ENCODE measurements at places on chromosomes 3 and 15.

DNA sequence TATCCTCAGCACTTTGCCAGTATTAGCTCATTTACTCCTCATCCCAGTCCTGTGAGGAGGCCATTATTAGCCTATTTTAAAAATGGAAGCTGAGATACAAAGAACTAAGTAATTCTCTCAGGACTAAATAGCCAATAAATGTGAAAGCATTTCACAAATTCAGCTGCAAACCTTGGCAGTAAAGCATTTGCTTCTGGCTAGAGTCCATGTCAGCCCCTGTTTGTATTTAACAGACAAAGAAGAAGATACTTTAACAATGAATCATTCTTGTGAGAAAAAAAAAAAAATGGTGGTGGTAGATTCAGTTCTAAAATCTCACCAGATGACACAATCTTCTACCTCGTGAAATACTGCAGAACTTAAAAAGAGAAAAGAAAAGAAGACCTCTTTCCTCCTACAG is 85.0 kb upstream of the CNTN6 start:
- DNase-seq, result no peak

- no peak for DNase-seq
Observed at GRCh38 chr3:143875546-143875945, 27.3 kb upstream of the SLC9A9 start.

- no peak for DNase-seq
Observed at GRCh38 chr15:70802629-70803028, 39.3 kb upstream of the UACA start.

- no peak for DNase-seq
Observed at GRCh38 chr3:13708871-13709595, 160.1 kb downstream of the FBLN2 start.

DNA sequence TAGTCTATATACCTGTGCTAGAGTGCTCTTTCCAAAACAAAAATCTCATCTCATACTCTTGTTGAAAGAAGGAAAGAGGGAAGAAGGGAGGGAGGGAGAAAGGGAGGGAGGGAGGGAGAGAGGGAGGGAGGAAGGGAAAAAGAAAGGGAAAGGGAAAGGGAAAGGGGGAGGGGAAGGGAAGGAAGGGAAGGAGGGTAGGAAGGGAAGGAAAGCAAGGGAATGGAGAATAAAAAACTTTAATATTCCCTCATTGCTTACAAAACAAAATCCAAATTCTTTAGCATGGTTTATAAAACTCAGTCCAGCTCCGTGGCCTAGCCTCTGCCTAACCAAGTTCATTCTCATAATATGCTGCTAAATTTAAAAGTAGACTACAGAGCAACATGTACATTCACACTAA is 104.5 kb downstream of the ERC2 start:
- DNase-seq, result no peak

Measured in stimulated activated CD4-positive, alpha-beta T cell treated with anti-CD3 and anti-CD28 coated beads, Interleukin-15, amount 100 ng/mL, for 48 hours (primary cell).